MCF 10A (cell line): ENCODE measurements at places on chromosomes 1 and 21.
A peak's percentile ranks its signal among the peaks of the same experiment; 100 is the strongest.

GRCh38 chr1:181452746-181453145 is 30.6 kb upstream of the CACNA1E start:
- H3K4me3 ChIP-seq = no peak overlapping the region
- no peaks in the 10 kb centered on the region for H3K4me1 ChIP-seq
- peak; percentile 14 for DNase-seq
- H3K36me3 ChIP-seq = no peaks in the 10 kb centered on the region
- H3K27ac ChIP-seq = no peak overlapping the region
- no peaks in the 10 kb centered on the region for H3K27me3 ChIP-seq

DNA sequence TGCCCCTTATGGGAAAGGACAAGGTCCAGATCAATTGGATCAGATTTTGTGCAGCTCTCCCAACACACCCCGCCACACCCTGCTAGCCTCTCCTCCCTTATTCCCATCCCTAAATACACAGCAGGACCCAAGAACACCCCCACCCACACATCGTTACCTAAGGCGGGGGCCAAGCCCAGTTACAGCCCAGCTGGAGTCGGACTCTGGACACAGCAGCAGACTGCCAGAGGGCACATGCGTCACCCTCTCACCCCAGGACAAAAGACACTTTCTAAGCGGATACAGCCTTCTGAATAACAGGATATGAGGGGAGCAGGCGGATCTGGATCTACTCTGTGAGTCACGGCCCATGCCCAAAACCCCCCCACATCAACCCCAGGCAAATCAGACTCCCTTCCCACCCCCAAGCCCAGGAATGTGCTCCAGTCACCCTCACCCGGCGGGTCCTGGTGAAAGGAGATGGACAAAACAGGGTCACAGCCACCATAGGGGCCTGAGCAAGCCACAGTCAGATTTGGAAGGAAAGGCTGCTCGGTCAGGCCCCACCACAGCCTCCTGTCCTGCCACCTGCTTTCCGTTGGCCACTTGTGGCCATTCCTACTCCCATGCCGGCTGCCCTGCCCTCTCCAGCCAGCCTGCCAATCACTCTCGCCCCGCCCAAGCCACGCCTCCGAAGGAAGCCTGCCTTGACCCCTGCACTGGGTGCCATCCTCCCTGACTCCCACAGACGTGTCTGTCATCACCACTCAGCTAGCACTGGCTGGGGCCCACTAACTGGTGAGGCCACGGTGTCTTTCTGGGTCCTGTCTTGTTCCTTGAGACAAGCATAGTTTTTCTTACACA is 4.0 kb downstream of the S100A16 start:
- peak overlapping the region; percentile 90 for H3K4me3 ChIP-seq
- no peaks in the 10 kb centered on the region for H3K27me3 ChIP-seq
- peak; percentile 99 for DNase-seq
- H3K36me3 ChIP-seq = peaks cover 62% of the 10 kb centered on the region

GRCh38 chr1:234555390-234556024 is 54.5 kb downstream of the IRF2BP2 start:
- no peaks in the 10 kb centered on the region for H3K36me3 ChIP-seq
- no peak overlapping the region for H3K27ac ChIP-seq
- H3K4me3 ChIP-seq = no peak overlapping the region
- DNase-seq = no peak
- H3K4me1 ChIP-seq = no peaks in the 10 kb centered on the region

DNA sequence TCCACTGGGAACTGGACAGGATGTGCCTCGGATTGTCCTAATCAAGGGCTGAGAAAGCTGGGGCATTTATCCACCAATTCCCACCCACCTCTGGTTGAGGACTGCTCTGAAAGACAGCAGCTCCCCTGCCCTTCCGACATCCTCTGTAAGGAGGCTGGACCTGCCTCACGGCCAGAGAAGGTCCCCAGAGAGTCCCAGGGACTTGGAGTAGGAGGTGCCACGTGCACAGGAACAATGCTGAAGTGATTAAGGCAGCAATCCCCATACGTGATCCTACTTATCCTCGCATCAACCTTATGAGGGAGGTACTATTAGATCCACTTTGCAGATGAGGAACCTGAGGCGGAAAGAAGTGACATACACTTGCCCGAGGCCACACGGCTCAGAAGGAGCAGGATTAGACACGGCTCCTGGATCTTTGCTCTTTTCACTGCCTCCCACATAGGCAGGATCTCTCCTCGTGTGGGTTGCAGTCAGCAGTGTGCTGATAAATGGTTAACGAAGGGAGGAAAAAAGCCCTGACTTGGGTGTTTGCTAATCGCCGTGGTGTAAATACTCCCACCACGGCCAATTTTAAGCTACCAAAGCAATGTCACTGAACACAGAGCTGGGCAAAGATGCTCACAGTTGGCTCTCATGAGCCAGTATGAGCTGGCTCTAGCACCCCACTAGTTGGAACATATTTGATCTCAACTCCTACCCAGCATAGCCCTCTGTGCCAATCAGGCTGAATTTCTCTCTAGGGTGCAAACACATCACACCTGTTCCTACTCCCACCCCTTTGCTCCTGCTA is 18.6 kb upstream of the LDLRAP1 start:
- no peaks in the 10 kb centered on the region for H3K36me3 ChIP-seq
- peaks cover 12% of the 10 kb centered on the region for H3K27me3 ChIP-seq
- H3K4me3 ChIP-seq = no peak overlapping the region
- no peak for DNase-seq
- H3K4me1 ChIP-seq = no peaks in the 10 kb centered on the region
- no peak overlapping the region for H3K27ac ChIP-seq

DNA sequence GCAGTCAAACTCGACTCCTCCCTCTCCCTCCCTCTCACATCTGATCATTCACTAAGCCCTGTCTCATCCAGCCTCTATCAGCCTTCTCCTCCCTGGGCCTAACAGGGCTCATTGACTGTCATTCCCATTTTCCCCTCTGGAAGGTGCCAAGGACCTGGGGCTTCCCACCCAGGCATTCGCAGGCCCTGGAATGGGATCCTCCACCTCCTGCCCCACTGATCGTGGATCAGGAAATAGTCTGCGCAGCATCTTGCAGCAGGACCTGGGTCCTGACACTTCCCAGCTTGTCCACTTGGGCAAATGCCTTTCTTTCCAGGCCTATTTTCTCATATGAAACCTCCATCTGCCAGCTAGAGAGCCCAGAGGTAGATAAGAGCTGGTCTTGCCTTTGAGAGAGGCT is 71.2 kb upstream of the ZC3H12A start:
- no peak for DNase-seq
- H3K27ac ChIP-seq = no peak overlapping the region
- no peaks in the 10 kb centered on the region for H3K36me3 ChIP-seq
- H3K4me1 ChIP-seq = no peaks in the 10 kb centered on the region

DNA sequence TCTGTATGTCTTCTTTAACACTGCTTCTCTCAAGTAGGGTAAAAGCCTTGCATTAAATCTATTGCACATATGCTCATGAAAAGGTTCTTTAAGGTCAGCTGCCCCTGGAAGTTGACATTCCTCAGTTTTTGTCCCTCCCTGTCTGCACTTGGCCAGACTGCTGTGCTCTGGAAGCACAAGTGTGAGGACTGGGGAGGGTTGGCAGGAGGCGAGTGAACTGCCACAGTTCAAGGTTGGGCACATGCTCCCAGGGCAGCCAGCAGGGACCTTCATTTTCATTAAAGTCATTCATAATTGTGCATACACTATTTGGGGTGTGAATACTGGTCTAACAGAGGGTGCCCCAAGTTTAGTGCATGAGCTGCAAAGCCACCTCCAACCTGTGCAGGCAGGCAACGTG is 10.9 kb upstream of the THEM5 start:
- H3K27me3 ChIP-seq = no peaks in the 10 kb centered on the region
- peaks cover 10% of the 10 kb centered on the region for H3K36me3 ChIP-seq
- no peak for DNase-seq

DNA sequence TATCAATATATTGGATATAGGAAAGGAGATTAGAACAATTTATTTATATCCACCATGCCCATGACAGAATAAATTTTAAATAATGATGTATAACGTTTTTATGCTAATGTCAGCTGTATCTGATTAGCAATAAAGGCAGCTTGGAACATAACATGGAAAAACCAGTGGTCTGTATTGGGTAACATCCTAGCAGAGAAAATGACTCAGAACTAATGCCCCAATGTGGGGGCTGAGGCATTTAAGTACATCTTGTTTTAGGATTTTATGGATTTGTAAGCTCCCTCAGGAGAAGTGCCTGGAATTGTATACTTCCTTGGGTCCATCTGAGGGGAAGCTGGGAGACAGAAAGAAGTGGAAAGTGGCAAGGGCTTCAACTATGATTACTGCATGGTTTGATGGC is 82.3 kb downstream of the HMCN1 start:
- no peaks in the 10 kb centered on the region for H3K27me3 ChIP-seq
- peak; percentile 38 for DNase-seq
- H3K4me3 ChIP-seq = no peak overlapping the region

GRCh38 chr1:7747605-7748004 is 23.5 kb upstream of the VAMP3 start:
- H3K27ac ChIP-seq = no peak overlapping the region
- H3K4me3 ChIP-seq = no peak overlapping the region
- no peaks in the 10 kb centered on the region for H3K36me3 ChIP-seq
- DNase-seq = no peak
- no peaks in the 10 kb centered on the region for H3K27me3 ChIP-seq
- peaks cover 7% of the 10 kb centered on the region for H3K4me1 ChIP-seq

DNA sequence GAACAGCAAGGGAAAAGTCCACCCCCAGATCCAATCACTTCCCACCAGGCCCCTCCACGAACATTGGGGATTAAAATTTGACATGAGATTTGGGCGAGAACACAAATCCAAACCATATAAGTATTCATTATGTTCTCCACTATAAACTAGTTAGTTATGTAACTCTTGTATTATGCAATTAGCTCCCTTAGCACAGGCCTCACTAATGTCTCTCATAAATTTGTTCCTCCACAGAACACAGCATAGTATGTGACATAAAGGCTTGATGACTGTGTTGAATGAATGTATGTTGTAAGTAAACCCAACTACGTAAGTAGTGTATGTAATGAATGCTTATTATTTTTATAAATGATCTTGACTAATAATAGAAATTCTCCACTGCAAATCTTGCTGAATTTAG is 223.3 kb upstream of the ZRANB2 start:
- peak; percentile 42 for DNase-seq
- H3K4me3 ChIP-seq = no peak overlapping the region
- peak overlapping the region; percentile 68 for H3K27ac ChIP-seq

DNA sequence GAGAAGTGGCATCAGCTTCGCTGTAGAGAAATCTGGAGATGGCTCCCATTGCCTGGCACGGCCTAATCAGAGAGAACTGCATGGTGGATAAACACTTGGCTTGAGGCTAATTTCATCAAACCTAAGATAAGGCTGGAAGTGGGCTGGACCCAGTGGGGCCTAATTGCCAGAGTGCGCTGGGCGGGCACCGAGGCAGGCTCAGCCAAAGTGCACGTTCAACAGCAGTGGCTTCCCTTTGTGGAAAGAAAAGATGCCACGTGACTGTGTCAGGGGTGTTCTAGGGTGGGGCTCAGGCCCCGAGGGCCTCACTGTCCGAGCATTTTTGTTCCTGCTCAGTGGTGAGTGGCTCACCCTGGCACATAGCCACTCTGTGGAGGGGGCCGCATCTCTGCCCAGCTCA is 5.8 kb downstream of the PLCH2 start:
- no peak for DNase-seq
- no peak overlapping the region for H3K27ac ChIP-seq
- no peaks in the 10 kb centered on the region for H3K27me3 ChIP-seq
- no peaks in the 10 kb centered on the region for H3K4me1 ChIP-seq
- no peak overlapping the region for H3K4me3 ChIP-seq

DNA sequence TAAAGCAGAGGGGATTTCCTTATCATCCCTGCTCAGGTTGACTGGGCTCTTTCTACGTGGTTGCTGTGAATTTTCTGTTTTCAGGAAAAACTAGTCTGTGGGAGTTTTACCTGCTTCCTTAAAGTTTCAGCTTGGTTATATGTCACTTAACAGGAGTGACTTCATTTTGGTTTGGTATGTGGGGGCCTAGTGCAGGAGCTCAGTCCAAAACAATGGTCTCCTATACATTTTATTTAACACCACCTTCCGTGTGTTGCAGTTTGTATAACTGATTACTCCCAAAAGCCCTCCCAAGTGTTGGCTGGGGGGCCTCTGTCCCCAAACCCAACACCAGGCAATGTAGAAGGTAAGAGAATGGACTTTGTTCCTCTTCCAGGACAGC is 5.3 kb downstream of the IL23R start:
- no peak overlapping the region for H3K4me3 ChIP-seq
- H3K4me1 ChIP-seq = no peaks in the 10 kb centered on the region
- H3K36me3 ChIP-seq = no peaks in the 10 kb centered on the region

DNA sequence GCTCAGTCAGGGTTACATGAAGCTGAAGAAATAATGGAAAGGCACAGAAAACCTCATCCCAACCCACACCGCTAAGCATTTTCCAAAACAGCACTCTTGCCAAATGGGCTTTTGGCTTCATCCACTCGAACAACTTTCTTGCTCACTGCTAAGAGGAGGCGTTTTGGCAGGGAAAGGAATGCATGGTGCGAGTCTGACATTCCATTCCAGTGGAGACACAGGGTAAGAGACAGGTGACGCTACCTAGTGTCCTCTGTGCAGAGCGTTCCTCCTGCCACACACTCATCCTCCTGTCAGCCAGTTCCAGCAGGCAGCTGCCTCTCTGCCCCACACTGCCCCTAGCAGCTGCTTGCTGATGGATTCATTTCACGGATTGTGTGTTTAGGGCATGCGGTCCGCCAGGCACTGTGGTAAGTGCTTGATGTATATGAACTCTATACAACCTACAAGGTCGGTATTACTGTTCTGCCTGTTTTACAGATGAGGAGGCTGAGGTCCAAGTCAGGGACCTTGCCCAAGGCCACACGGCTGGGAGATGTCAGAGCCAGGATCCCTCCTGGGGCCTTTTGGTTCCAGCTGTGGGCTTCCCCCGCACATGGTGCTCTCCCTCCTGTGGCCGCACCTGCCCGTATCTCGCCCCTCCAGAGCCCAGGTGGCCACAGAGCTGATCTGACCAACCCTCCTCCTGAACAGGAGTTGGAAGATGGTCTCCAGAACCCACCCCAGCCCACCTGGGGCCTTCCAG is 25.7 kb upstream of the BACE2 start:
- no peaks in the 10 kb centered on the region for H3K36me3 ChIP-seq
- H3K4me3 ChIP-seq = peak overlapping the region; percentile 23
- peaks cover 12% of the 10 kb centered on the region for H3K4me1 ChIP-seq
- no peak overlapping the region for H3K27ac ChIP-seq
- H3K27me3 ChIP-seq = no peaks in the 10 kb centered on the region
- peak; percentile 47 for DNase-seq

- peak overlapping the region; percentile 84 for H3K27ac ChIP-seq
- H3K36me3 ChIP-seq = peaks cover 44% of the 10 kb centered on the region
- H3K4me1 ChIP-seq = peaks cover 34% of the 10 kb centered on the region
- no peak overlapping the region for H3K4me3 ChIP-seq
- no peak for DNase-seq
Observed at GRCh38 chr1:150609732-150610131, 19.7 kb downstream of the ENSA start.

GRCh38 chr21:36454706-36455105 is 25.2 kb downstream of the CLDN14 start:
- H3K4me1 ChIP-seq = peaks cover 4% of the 10 kb centered on the region
- H3K27ac ChIP-seq = no peak overlapping the region
- no peak for DNase-seq
- no peaks in the 10 kb centered on the region for H3K27me3 ChIP-seq

- H3K36me3 ChIP-seq = no peaks in the 10 kb centered on the region
- H3K27ac ChIP-seq = peak overlapping the region; percentile 17
- peak; percentile 100 for DNase-seq
- no peaks in the 10 kb centered on the region for H3K27me3 ChIP-seq
- H3K4me1 ChIP-seq = peaks cover 31% of the 10 kb centered on the region
Observed at GRCh38 chr1:237873487-237874211, 17.1 kb downstream of the ZP4 start.

GRCh38 chr1:176643536-176643935 is 180.6 kb downstream of the PAPPA2 start:
- peaks cover 7% of the 10 kb centered on the region for H3K4me1 ChIP-seq
- no peak overlapping the region for H3K4me3 ChIP-seq
- no peaks in the 10 kb centered on the region for H3K27me3 ChIP-seq
- H3K27ac ChIP-seq = no peak overlapping the region
